Lung (tissue), 17 donors: ENCODE measurements at places on chromosomes 1 and 21. TPM values are rescaled to one million over a fixed set of nuclear protein-coding genes. Genes with fewer than 3 reads are reported as not detected.

- no peak overlapping the region for H3K27ac ChIP-seq
- H3K27me3 ChIP-seq: no peaks in the 10 kb centered on the region
- H3K4me3 ChIP-seq: no peak overlapping the region
- H3K36me3 ChIP-seq: peaks cover 6% of the 10 kb centered on the region
- peaks cover 20% of the 10 kb centered on the region for H3K4me1 ChIP-seq
These were observed 110.1 kb downstream of the VPS13D start for GRCh38 chr1:12339811-12340543.

DNA sequence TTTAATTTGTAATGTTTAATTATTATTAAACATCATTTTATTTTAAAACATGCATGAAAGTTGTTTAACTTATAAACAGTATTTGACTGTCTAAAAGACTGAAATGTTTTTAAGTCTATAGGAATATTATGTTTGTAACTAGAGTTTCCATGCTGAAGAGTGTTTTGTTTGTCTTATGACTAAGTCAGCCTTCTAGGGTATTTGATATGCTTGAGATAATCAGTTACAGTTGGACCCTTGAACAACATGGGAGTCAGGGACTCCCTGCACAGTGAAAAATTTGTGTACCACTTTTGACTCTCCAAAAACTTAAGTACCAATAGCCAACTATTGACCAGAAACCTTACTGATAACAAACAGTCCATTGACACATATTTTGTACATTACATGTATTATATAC lies 45.5 kb upstream of the KANK4 start:
- H3K36me3 ChIP-seq: no peaks in the 10 kb centered on the region
- no peak overlapping the region for H3K27ac ChIP-seq
- DNase-seq: no peak
- H3K4me1 ChIP-seq: no peaks in the 10 kb centered on the region
- no peak overlapping the region for H3K4me3 ChIP-seq

The ADAMTS4 gene
- 18.8 TPM for total RNA-seq

The GUCA2A gene
- not detected for total RNA-seq

DNA sequence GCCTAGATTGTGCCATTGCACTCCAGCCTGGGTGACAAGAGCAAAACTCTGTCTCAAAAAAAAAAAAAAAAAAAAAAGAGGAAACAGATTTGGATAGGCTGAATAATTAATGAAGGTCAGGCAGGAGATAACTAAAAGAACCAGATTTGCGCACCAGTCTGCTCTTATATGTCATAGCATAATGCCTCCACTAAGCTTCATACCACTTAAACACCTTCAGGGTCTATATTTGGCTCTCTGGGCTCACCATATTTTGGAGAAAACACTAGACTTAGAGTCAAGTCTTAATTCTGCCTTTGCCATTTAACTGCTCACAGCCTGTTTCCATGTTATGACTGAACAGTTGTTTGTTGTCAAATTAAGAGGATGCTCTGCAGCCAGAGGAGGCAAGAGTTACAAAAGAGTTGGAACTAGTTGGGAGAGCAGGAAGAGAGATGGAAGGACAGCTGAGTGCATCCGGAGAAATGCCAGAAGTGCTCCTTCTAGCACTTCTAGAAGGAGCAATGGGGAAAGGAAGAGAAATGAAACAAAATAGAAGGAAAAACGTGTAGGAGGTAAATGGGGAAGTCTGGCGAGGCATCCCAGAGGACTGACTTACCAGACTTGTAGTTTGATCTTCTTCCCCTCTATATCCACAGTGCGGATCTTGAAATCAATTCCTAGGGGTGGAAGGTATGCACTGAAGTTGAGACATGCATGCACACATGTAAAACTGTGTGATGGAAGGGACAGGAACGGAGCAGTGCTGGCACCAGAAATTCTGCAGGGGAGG lies 1.8 kb downstream of the RAB13 start:
- H3K4me3 ChIP-seq: no peak overlapping the region
- peak; percentile 85 for DNase-seq
- H3K27ac ChIP-seq: no peak overlapping the region
- peaks cover 25% of the 10 kb centered on the region for H3K4me1 ChIP-seq

DNA sequence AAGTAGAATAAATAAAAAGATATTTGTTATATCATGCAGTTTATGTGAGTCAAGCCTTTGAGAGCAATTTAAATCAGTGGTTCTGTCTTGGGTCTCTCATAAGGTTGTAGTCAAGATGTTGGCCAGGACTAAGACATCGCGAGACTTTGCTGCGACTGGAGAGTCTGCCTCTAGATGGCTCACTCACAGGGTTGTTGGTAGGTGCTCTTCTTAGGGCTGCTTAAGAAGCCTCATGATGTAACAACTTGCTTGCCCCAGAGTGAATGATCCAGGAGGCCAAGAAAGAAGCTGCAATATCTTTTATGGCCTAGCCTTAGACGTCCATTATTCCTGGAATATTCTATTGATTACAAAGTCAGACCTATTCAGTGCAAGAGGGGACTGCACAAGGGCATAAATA lies 73.1 kb upstream of the CACHD1 start:
- H3K27me3 ChIP-seq: no peaks in the 10 kb centered on the region
- DNase-seq: no peak
- no peak overlapping the region for H3K4me3 ChIP-seq
- H3K4me1 ChIP-seq: no peaks in the 10 kb centered on the region
- no peaks in the 10 kb centered on the region for H3K36me3 ChIP-seq
